Suppressor macrophage treated with lipopolysaccharide for 1 hour (primary cell): ENCODE measurements at places on chromosomes 16 and 17.

GRCh38 chr16:50696575-50697420 is 3.4 kb downstream of the NOD2 start:
- DNase-seq, result peak; percentile 96

GRCh38 chr17:50318501-50319285 is 27.2 kb upstream of the XYLT2 start:
- no peak for DNase-seq

GRCh38 chr16:88591577-88592021 is 21.4 kb downstream of the ZC3H18 start:
- DNase-seq, result peak; percentile 98

GRCh38 chr17:47728214-47728877 is 4.7 kb upstream of the TBX21 start:
- DNase-seq, result no peak

DNA sequence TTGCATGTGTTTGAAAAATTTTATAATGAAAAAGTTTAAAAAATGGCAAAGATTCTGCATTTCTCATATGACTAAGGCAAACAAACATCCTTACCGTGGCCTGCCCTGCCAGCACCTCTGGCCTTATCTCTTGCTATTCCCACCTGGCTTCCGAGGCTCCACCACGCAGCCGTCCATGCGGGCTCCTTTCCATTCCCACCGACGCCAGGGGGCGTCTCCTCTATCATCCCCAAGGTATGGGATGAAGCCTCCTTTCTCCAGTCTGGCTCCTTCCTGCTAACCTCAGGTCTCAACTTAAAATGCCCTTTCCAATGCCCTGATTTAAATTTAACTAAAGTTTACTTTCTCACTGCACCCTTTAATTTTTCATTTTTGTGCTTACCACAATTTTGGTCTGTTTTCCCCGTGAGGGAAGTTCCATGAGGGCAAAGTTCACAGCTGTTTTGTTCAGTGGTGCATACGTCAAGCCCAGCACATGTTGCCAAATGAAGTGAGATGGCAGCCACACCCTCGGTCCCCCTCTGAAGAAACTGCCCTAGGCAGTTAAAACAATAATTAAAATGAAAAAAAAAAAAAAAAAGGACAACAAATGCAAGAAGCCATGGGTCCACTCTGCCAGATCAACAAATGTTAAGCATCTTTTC is 13.3 kb upstream of the SDK2 start:
- peak; percentile 68 for DNase-seq

- DNase-seq, result no peak
These were observed 23.2 kb downstream of the MXRA7 start for GRCh38 chr17:76687298-76688164.

GRCh38 chr17:68732301-68732749 is 131.2 kb upstream of the FAM20A start:
- no peak for DNase-seq
